Spleen (tissue), 13 donors: ENCODE measurements at places on chromosomes 13 and 19.

DNA sequence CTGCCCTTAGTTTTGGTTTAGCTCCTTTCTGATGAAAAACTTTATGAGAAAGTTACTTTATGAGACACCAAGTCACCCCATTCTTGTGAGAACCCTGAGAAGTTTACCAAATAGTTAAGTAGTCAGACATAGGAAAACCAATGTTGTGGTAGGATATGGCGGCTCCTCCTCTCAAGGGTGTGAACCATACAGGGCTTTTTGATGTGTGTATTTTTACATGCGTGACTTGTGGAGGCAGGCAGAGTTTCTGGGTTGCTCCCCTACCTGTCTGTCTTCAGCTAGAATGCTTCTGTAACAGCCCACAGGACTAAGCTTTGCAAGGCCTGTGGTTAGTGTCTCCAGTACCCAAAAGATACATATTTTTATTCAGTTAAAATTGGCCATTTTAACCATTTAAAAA is 18.3 kb downstream of the UBAC2 start:
- no peak for DNase-seq

GRCh38 chr13:99757756-99758459 is 213.7 kb downstream of the ZIC5 start:
- DNase-seq, result no peak

DNA sequence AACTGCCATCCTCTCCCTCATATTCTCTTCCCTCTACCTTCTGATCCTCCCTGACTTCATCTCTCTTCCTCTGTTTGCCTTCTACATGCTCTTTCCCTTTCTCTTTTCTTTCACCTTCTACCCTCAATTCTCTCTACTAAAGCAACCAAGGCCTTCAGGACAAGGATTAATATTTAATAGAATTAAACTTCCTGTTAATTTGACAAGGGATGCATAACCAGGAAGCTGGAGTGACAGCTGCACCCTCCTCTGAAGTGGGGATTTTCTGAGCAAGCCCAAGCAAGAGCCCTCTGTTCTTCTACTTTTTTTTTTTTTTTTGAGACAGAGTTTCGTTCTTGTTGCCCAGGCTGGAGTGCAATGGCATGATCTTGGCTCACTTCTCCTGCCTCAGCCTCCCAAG is 63.4 kb upstream of the MED4 start:
- DNase-seq, result no peak

DNA sequence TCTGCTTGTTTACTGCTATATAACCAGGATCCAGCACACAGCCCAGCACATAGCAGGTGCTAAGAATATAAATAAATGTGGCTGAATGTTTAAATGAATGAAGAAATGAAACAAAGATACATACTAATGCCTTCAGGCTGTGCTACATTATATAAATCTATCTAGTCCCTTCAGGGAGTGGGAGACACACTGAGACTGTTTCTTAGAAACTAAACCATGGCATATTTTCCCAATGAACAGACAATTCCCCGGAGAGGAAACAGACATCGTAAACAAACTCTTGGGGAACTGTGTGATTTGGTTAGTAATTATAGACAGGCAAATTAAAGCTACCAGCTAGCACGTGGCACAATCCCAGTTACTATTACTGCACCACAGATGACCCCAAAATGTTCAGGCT is 9.7 kb upstream of the FEM1A start:
- no peak for DNase-seq

GRCh38 chr13:94121686-94122085 is 357.8 kb downstream of the DCT start:
- no peak for DNase-seq

- no peak for DNase-seq
These were observed 8.5 kb downstream of the PLEKHA4 start for GRCh38 chr19:48859711-48860572.

- no peak for DNase-seq
These were observed 26.2 kb downstream of the ZNF160 start for GRCh38 chr19:53076984-53077383.

- DNase-seq, result no peak
These were observed 39.1 kb downstream of the PCDH8 start for GRCh38 chr13:52809310-52809769.

GRCh38 chr13:100954430-100955305 is 280.1 kb upstream of the TMTC4 start:
- no peak for DNase-seq

GRCh38 chr13:59493436-59493965 is 670.2 kb downstream of the DIAPH3 start:
- no peak for DNase-seq

- DNase-seq, result no peak
These were observed 2.1 kb upstream of the CEACAM7 start for GRCh38 chr19:41689993-41690800.

GRCh38 chr13:83024955-83025594 is 857.2 kb downstream of the SLITRK1 start:
- no peak for DNase-seq

- DNase-seq, result no peak
These were observed 77.5 kb downstream of the DLEU7 start for GRCh38 chr13:50766013-50766412.

GRCh38 chr13:28231642-28232041 is 93.3 kb downstream of the PAN3 start:
- DNase-seq, result no peak

- no peak for DNase-seq
These were observed 135.6 kb downstream of the TM9SF2 start for GRCh38 chr13:99636728-99637353.

GRCh38 chr13:51155776-51156515 is 44.9 kb upstream of the C13orf42 start:
- DNase-seq, result no peak

- peak; percentile 83 for DNase-seq
These were observed 1.1 kb downstream of the INSR start for GRCh38 chr19:7292950-7293761.

DNA sequence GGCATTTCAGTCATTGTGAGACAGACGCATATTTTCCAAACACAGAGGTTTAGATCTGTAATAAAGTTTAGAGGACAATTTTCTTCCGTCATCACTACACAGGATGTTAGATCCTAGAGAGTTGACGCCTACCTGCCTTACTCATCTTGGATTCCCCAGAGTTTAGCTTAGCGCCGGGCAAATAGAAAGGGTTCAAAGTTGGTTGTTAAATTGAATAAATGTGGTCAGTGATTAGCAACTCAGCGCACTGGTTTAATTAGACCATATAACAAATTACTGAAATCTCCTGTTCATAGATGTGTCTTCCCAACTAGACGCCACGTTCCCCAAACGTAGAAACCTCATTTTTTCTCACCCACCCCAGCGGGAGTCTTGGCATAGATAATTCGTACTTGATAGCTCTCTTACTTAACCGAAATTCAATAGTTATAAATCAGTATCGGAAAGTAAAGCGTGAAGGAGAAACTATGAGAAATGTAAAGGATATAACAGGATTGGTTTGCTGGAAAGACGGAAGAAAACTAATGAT is 726 bp upstream of the UFM1 start:
- no peak for DNase-seq

DNA sequence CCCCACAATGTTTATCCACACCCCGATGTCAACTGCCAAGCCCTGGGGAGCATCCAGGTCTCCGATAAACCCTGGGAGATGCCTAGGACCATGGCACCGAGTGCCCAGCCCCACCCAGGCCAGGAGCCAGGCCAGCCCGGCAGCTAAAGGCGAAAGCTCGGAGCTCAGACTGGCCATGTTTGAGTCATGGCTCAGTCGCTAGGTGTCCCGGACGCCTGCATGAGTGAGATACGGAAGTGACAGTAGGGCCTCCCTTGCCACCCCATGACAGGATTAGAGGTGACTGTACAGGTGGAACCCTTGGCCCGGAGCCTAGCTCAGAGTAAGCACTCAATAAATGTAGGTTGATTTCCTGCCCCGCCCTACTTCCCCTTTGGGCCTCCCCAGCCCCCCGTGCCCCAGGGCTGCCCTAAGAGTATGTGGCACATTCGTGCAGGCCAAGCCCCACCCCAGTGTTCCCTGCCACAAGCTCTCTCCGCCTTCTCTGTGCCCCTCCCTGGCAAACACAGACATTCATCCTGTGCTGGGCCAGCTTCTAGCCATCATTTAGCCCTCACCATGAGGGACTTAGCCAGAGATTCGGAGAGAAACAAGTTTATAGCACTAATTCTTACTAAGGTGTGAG is 5.8 kb upstream of the TPM4 start:
- DNase-seq, result peak; percentile 96

GRCh38 chr13:72259528-72259927 is 392.5 kb upstream of the DACH1 start:
- no peak for DNase-seq

DNA sequence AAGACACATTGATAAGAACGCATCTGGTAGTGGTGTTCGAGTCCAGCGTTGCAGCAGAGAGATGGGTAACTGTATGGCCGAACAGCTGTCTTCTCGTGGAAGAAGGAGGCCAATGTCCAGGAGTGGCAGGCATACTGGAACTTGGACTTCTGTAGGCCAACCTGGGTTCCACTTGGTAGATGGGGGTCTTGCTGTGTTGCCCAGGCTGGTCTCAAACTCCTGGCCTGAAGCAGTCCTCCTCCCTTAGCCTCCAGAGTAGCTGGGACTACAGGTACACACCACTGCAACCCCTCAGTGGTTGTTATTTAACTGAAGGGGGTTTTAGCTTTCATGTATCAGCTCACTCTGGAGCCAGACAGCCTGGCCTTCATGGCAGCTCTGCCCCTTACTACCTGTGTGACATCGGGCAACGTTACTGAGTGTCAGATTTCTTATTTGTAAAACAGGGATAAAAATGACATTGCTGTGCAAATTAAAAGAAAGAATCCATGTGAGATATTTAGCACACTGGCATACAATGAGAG is 2.4 kb upstream of the UQCRFS1 start:
- DNase-seq, result no peak

DNA sequence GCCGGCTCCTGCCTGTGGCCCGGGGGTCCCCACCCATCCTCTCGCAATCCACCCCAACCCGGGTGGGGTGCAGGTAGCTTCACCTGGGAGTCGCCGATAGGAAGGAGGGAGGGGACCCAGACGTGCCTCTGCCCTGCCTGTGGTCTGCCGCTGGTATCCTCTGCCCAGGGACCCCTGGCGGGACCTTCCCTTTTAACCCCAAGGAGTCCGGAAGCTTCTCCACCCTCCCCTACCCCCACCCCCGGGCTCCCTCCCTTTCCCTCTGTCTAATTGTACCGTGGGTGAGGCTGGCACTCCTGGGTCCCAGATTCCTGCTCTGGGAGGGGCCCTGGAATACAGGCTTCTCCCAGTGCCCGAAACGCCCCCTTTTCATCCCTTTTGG is at the start of gene KLK10:
Gene KLK10 (minus strand): TSS at position 166 of the 382 bp plus-strand sequence. CDS start 579 bp downstream, outside the sequence.
- DNase-seq, result no peak

DNA sequence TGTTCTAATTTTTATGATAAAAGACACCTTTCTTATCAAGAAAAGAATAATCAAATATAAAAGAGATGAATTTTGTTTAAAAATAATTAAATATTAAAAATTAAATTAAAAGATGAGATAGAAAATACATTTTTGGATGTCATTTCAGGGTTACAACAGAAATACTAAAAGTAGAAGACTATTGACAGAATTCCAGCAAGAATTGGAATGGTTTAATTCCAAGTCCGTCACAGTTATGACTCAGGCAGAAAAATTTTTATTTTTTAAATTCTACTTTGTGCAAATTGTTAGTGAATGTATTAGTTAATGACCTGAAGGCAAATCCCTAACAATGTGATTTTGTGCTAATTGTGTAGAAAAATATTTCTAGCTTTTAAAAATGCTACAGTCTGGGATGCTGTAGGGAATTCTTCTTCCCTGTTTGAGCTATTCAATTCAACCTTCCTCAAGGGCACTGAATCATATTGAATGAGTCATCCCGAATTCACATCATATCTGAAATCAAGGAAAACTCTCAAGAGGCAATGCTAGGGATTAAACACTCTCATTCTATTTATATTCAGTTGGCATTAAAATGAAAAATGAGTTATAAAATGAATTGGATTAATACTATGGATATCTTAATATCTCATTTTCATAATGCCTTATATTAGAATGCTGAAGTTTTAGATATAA is 633.5 kb upstream of the ATXN8OS start:
- no peak for DNase-seq

- no peak for DNase-seq
These were observed 94.1 kb downstream of the ATP11A start for GRCh38 chr13:112783978-112784371.

DNA sequence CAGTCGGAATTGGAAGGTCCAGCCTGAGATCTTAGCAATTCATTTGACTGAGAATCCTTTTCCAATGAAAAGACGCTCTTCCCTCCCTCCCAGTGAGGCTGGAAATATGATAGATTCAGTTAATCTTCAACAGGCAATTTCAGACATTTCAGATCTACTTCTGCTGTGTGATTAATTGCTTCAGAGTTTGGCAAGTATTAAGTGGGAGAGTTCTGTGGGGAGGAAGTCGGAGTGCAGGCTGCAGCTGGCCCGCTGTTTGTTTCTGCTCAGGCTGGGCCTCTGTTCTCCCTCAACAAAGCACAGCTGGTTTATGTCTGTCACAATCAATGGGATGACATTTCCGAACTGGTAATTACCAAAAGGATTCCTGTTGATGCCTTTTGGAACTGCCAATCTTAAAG is 178.2 kb downstream of the NDFIP2 start:
- DNase-seq, result no peak

- DNase-seq, result no peak
These were observed 336 bp downstream of the CD22 start for GRCh38 chr19:35329323-35329722.

- DNase-seq, result no peak
These were observed 57.2 kb downstream of the RNF17 start for GRCh38 chr13:24821207-24821606.

GRCh38 chr13:30371649-30372265 is 50.5 kb upstream of the UBE2L5 start:
- DNase-seq, result peak; percentile 90

- no peak for DNase-seq
These were observed 48.2 kb downstream of the ABCC4 start for GRCh38 chr13:95253033-95253432.

DNA sequence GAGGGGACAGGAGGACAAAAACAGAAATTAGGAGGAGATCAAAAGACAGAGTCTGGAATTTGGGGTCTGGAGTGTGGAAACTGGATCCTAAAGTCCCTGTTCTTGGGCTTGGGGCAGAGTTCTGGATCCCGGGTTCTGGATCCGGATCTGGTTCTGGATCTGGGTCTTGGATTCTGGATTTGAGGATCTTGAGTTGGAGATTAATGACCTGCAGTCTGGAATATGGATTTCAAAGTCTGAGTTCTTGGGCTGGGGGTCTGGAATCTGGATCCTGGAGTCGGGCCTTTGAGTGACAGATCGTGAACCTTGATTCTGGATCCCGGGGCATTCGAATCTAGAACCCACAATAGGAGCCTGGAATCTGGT is 411 bp upstream of the KLK15 start:
- DNase-seq, result no peak

GRCh38 chr19:1252821-1253513 is 4.6 kb downstream of the MIDN start:
- peak; percentile 98 for DNase-seq
